ENCODE measurements at places on chromosomes 3 and 15.

- no peak for DNase-seq
Measured at GRCh38 chr15:88019656-88020055, 236.9 kb downstream of the NTRK3 start.

GRCh38 chr3:127165694-127166485 is 27.0 kb upstream of the PRR23E start:
- DNase-seq: no peak

GRCh38 chr15:35151782-35152181 is 66.7 kb upstream of the NANOGP8 start:
- DNase-seq: no peak

- DNase-seq: no peak
Measured at GRCh38 chr3:40524222-40524567, 565 bp upstream of the ZNF621 start.

DNA sequence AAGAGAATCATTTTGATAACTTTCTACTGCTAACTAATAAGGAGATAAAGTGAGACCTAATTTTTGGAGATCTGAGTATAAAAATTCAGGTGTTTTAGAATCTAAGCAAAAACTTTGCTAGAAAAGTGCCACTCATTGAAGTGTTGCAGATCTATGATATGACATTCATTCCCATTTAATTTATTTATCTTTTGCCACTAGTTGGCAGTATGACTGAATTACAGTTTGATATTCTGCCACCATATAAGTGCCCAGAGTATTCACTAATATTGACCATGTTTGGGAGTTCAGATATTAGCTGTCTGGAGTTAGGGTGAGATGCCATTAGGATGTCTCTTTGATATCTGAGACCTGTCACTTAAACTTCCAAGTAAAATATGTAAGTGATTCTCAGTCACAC is 251.3 kb upstream of the GBE1 start:
- no peak for DNase-seq

- DNase-seq: no peak
Measured at GRCh38 chr3:43177085-43177484, 71.2 kb upstream of the POMGNT2 start.

GRCh38 chr3:73423116-73423515 is 201.6 kb downstream of the PDZRN3 start:
- DNase-seq: no peak

Measured in activated naive CD4-positive, alpha-beta T cell treated with anti-CD3 and anti-CD28 coated beads for 36 hours (primary cell).